ENCODE measurements at places on chromosomes 13 and 19.

DNA sequence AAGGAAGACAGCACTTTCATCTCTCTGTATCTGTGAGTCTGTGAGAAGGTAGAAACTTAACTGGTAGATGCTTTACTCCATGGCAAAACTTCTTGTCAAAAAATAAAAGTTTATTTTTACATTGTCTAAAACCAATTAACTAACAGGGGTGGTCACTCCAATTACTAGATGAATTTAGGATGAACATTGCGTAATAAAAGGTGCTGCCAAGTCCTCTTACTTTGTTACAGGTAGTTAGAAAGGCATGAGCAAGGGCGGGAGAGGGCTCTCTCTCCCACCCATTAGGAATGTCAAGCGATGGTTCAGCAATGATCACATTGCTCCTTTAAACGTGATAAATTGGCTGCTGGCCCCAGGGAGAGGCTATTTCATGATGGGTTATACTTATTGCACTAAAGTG lies 512.3 kb downstream of the SLITRK5 start:
- DNase-seq = no peak

- no peak for DNase-seq
Observed at GRCh38 chr19:17041976-17042375, 15.4 kb upstream of the CPAMD8 start.

- no peak for DNase-seq
Observed at GRCh38 chr19:9801976-9802375, 16.9 kb downstream of the FBXL12 start.

GRCh38 chr13:71320452-71320851 lies 546.6 kb downstream of the DACH1 start:
- DNase-seq = no peak

DNA sequence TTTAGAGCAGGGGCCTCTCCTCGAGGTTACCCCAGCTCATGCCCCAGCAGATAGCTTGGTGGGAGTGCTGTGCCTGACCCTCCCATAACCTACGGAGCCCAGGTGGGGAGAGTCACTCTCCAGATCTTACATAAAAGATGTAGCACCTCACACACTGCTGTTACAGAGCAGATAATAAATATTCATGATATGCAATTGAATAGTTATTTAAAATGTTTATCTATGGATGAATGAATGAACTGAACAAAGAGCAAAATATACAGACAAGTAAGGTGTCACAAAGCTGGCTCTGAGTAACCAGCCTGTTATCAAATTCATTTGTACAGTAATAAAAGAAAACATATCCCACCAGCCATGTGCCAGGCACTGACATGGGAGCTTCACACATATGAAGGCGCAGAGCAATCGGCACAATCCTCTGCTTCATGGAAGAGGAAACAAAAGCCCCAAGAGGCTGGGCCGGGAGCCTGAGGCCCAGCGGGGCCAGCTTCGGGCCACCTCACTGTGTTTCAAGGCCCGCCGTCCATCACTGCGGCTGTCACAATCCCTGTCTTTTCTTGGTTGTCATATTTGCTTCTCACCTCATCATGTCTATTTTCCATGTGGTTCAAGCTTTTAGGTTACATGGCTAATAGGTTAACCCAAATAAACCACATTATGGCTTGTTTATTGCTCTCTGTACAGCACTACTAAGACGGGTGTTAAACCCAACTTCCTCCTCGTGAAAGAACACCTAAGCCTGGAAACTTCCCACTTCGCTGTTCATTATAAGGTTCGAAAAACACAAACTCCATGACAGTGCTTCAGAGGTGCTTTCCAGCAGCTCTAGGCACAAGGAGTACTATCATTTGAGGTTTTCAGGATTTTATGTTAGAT lies 78.4 kb downstream of the IRS2 start:
- no peak for DNase-seq

DNA sequence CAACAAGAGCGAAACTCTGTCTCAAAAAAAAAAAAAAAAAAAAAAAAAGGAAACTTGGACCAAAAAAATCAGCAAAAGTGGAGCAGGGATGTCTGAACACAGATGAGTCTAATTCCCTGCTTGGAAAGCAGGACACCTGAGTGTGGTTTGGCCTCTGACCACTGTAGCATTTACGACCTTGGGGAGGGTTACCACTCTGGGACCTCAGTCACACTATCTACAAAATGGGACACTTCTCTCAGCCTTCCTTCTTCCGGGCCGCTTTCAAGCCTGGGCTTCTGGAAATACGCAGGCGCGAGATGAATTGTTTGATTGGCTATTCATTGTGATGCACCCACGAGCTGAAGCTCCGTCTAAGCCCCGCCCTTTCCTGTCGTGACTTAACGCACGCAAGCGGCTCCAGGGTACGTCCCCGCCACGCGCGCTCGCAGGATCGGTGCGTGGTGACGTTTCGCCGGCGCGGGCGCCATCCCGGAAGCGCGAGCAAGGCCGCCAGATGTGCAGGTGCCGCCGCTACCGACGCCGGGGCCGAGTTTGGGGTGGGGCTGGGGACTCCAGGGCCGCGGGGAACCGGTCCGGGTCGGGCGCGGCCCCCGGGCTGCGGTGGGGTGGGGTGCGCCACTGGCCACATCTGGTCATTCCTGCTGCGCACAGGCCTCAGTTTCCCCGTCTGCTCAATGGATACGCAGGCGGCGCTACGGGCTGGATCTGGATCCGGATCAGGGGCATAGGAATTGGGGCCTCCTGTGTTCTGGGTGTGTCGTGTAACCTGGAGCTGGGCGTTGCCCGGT lies at the start of gene KXD1:
TSS of gene KXD1 (plus strand) at position 460 of the 791 bp plus-strand sequence. CDS start 4,187 bp downstream, outside the sequence.
- peak; percentile 97 for DNase-seq

DNA sequence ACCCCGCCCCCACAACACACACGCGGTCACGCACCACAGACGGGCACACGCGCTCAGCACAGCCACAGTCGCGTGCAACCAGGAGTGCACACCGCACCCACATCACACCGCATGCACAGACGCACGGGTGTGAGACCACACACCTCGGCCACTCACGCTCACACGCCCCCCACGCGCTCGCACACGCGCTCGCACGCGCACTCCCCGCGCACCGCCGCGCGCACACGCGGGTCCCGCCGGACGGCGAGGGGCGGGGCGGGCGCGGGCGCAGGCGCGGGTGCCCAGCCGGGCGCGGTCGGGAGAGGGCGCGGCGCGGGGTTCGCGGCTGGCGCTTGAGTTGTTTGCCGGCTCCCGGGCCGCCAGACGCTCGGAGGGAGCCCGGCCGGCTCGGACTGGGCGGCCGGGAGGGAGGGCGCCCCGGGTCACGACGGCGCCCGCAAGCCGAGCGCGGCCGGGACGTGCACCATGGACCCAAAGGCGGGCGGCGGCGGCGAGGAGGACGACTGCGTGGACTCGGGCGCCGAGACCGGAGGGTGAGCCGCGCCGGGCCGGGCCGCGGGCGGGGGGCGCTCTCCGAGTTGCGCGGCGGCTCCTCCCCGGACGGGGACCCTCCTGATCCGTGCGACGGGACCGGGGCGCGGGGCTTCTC lies at the start of gene FAM124A:
TSS of gene FAM124A (plus strand) at position 362 of the 649 bp plus-strand sequence. CDS start at position 466, 104 bp downstream.
- DNase-seq = peak; percentile 19

DNA sequence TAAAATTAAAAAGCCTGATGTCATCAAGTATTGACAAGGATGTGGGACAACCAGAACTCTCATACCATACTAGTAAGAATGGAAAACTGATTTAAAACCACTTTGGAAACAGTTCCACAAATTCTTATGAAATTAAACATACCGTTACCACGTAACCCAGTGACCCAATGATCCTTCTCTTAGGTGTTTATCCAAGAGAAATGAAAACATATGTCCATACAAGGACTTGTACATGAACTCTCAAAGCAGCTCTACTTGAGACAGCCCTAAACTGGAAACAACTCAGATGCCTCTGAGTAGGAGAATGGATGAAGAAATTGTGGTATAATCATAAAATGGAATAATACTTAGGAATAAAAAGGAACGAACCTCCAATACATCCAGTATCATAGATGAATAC lies 27.6 kb downstream of the SLC6A16 start:
- no peak for DNase-seq

GRCh38 chr19:19873381-19873780 lies 7.7 kb downstream of the ZNF253 start:
- no peak for DNase-seq

DNA sequence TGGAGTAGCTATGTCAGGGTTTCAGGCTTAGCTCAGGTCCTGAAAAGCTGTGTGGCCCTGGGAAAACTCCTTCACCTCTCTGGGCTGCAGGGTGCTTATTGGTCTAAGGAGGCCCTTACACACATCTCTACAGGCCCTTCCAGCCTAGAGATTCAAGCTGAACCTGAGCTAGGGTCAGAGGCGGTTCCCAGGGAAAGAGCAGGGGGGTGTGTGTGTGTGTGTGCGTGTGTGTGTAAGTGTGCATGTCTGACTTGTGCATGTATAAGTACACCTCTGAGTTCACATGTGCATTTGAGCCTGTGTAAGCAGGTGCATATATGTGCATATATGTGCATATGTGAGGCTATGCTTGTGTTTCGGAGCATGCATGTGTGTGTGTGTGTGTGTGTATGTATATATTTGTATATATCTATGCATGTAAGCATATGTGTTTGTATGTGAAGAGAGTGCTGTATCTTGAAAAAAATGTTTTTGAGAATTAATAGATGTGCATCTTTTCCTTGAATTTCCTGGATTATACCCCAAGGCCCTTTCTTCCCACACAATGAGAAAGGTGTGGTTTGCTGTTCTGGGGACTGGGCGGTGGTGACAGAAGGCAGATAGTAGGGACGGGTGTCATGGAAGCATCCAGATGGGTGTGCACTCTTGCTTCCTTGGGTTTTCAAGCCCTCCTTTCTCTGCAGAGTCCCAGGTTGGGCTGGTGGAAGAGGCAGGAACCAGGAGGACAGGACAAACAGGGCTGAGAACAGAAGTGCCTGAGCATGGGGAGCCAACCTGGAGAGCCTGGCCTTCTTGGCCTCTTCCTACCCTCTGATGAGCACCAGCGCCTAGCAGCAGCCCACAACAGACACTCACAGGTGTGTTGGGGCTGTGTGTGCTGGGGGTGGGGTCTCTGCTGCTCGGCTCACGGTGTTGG lies 150.3 kb upstream of the TSHZ3 start:
- DNase-seq = no peak

DNA sequence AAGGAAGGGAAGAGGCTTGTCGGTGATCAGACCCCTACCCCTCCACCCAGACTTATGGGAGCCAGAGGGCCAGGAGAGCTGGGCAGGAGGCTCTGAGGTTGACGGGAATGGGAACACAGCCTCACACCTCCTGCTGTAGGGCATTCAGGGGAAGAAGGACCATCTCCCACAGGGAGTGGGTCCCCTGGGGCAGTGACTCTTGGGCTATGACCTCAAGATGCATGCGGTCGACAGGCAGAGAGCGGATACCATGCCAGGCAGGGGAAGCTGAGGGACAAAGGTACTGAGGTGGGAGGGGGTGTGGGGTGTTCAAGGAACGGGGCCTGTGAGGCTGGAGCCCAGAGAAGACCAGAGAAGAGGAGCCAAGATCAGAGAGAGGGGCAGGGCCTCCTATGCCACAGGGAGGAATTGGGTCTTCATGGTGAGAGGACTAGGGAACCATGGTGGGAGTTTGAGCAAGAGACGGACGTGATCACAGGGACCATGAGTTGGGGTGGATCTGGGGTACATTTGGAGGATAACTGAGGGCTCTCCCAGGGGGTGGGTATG lies 4.6 kb upstream of the TCF3 start:
- DNase-seq = no peak

DNA sequence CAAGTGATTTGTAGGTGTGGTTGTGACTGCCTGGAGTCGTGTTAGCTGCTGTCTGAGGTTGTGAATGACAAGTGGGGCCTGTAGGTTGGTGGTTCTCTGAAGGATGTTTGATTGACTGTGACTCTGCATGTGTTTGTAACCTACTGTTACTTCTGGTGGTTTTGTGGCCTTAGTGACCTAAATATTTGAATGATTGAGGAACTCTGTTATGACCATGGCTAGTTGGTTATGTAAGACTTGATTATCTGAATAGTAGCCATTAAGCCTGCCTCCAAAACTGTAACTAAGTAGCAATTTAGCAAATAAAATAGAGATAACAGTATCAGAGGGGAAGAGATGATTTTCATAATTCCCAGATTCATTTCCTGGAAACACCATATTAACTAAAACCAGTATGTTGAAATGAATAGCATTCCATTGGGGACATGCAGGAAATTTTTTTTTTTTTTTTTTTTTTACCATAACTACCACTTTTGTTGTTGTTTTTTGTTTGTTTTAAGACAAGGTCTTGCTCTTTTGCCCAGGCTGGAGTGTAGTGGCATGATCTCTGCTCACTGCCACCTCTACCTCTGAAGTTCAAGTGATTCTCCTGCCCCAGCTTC lies 865 bp downstream of the ZNF382 start:
- no peak for DNase-seq

DNA sequence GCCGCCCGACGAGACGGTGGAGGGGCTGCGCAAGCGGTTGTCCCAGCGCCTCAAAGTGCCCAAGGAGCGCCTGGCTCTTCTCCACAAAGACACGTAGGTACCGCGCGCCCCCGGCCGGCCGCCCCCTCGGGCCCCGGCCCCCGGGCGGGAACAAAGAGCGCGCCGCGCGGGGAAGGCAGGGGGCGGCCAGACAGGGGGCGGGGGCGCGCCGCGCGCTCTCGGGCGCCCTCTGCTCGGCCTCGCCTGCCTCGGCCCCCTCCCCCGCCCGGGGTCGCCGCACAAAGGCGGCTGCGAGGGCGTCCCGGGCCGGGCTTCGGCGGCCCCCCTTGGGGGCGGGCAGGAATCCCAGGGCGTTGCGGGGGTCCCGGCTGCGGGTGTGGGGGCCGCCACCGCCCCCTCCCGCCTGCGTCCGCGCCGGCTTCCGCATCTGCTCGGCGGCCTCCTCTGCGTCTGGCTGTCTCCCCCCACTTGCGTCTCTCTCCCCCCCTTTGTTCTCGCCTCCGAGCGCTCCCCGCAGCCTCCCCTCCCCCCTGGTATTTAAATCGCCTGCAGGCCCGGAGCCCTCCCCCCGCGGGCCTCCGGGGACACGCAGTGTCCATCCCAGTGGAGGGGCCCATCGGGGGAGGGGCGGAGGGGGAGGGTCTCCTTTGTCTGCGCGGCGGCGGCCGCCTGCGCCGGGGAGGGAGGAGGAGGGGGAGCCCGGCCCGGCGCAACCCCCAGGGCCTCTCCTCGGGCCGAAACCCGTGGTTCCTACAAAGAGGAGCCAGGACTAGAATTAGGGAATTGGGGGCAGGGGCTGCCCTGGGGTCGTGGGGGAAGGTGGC lies 2.3 kb downstream of the MIDN start:
- DNase-seq = peak; percentile 59

- DNase-seq = no peak
Observed at GRCh38 chr19:15187026-15188007, 13.5 kb downstream of the NOTCH3 start.

GRCh38 chr13:40966298-40966697 lies 52.8 kb downstream of the ELF1 start:
- no peak for DNase-seq

DNA sequence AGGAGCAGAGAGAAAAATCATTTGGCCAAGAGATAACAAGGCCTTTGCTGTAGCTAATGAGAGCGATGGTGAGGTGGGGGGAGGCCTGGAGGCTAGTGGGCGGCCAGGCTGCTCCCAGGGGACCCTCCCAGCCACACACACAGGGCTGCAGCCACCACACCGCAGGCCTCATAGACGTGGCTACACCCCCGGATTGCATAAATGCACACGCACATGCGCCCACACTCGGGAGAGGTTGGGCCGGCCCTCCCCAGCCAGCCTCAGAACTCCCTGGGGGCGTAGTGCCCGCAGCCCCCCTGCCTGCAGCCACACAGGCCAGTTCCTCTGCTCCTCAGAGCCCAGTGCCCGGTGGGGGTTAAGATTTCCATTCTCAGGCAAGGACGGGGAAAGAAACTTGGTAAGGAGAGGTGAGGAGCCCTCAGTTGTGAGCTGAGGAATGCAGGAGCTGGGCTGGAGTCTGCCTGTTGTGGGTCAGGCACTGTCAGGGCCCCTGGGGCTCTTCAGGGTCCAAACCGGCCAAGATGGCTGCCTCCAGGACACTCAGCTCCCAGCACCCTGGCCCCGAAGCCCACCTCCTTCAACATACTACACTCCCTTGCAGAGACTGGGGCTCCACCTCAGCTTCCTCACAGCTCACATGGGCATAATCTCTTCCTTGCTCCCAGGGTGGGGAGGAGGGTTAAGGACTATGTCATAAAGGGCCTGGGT lies 8.0 kb downstream of the PTH2 start:
- no peak for DNase-seq
